ENCODE measurements at places on chromosomes 3 and 15. TPM values are rescaled to one million over a fixed set of nuclear protein-coding genes. Genes with fewer than 3 reads are reported as not detected.

LMOD3 gene
- total RNA-seq: not detected

NOX5 gene
- total RNA-seq: 0.03 TPM

BCL2A1 gene
- total RNA-seq: not detected

DNA sequence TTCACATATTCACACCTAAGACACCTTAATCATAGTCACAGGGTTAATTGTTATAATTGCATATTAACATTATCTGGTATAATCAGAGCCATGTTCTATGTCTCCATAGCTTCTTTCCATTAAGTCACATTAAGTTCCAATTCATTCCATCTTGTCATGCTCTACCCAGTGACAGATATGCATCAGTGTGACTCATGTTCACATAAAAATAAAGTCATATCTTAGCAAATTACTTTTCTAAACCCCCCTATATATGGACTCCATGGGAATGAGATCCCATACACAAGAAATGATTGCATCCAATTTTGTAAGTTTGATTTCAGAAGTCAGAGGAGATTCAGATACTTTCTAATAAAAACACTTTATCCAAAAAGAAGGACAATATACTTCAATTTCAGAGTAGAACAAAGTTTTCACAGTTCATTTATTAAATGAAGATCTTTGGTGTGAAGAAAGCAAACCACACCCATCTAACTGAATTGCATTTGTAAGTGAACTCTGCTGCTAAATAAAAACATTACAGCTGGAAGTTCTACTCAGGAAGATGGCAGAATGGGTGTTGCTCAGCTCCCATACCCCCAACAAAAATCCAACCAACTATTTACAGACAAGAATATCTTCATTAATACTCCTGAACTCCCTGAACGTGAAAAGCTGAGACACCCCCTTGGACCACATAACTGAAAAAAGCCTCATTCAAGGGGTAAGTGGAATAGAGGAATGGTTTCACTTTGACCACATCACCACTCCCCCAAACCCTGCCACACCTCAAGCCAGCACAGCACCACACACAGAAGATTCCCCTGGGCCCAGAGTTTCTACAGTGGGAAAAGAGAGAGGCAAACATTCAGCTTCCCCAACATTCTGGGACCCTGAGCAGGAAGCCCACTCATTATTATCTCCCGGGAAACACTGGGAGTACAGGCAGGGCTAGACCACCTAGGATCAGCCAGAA, 27.6 kb downstream of the THBS1 start:
- H3K36me3 ChIP-seq: no peaks in the 10 kb centered on the region
- no peak overlapping the region for H3K4me3 ChIP-seq
- DNase-seq: no peak
- H3K27ac ChIP-seq: no peak overlapping the region

GRCh38 chr3:176354843-176355242, 842.4 kb downstream of the TBL1XR1 start:
- H3K36me3 ChIP-seq: no peaks in the 10 kb centered on the region
- H3K4me3 ChIP-seq: no peak overlapping the region
- H3K4me1 ChIP-seq: peaks cover 11% of the 10 kb centered on the region
- no peak overlapping the region for H3K27ac ChIP-seq
- DNase-seq: no peak

DNA sequence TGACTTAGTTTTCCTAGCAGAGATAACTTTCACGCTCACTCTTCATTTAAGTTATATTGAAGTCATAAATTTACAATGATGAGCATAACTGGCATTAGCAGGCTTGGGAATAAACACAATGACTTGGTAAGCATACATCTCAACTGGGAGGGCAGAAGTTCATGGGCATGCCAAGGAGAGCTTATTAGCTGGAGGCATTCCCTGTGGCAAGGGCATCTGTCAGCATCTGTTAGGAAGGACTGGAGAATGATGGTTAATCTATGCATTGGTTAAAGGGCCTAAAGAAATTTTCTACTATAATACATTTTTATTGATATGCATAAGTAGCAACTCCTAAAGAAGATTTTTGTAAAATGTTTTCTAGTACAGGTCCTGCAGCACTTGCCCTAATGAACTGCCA, 52.4 kb downstream of the NEK11 start:
- no peaks in the 10 kb centered on the region for H3K27me3 ChIP-seq
- H3K27ac ChIP-seq: no peak overlapping the region
- no peak overlapping the region for H3K4me3 ChIP-seq
- H3K36me3 ChIP-seq: no peaks in the 10 kb centered on the region

DNA sequence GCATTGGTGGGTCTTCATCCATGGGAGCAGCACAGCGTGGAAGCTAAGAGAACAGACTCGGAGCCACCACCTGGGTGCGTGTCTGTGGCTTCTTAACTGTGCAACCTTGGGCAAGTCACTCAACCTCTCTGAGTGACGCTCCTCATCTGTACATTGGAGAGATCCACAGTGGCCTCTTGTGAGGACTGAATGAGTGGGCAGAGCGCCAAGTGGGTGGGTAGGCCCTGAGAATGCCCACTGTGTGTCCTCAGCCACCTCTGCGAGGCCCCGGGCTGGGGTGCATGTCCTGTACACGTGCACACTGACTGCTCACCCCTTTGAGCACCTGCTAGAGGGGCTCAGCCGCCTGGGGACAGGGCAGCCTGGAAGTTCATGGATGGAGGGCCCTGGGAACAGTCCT, 99.6 kb upstream of the PRR23E start:
- DNase-seq: no peak
- H3K36me3 ChIP-seq: no peaks in the 10 kb centered on the region
- no peak overlapping the region for H3K27ac ChIP-seq
- no peaks in the 10 kb centered on the region for H3K4me1 ChIP-seq

DNA sequence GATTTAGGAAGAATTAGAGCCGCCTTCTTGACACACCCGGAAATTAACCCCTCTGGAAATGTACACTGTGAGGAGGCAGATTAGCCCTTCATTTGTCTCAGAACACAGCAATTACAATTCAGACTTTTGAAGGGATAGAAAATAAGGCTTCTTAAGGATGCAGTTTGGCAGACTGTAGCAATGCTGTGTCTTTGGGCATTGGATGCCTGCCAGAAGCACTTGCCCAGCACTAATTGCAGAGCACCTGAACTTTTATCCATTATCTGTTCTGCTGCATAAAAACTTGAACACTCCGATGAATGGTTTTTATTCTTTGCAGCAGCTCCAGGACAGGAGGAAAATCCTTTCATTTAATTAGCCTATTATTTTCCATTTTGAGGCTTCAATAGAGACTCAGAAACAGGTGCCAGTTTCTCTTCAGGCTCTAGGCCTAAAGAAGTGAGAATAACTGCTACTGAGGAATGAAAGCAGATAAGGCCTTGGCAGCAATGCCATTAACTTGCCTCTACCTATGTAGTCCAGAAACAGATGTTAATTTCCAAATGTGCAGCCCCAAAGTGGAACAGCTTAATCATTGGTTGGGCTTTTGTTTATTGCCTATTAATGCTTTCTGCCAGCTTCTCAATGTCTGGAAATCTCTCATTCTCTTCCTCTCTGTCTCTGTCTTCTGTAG, 418.5 kb downstream of the NSUN3 start:
- H3K27me3 ChIP-seq: no peaks in the 10 kb centered on the region
- H3K36me3 ChIP-seq: no peaks in the 10 kb centered on the region
- H3K4me3 ChIP-seq: no peak overlapping the region
- no peak for DNase-seq
- H3K27ac ChIP-seq: no peak overlapping the region
